ENCODE measurements at places on chromosomes 5 and 9.

- no peak for DNase-seq
Observed at GRCh38 chr5:180832638-180833068, 28.4 kb downstream of the ZFP62 start.

GRCh38 chr9:117245175-117245829 lies 169.6 kb downstream of the ASTN2 start:
- DNase-seq = no peak

DNA sequence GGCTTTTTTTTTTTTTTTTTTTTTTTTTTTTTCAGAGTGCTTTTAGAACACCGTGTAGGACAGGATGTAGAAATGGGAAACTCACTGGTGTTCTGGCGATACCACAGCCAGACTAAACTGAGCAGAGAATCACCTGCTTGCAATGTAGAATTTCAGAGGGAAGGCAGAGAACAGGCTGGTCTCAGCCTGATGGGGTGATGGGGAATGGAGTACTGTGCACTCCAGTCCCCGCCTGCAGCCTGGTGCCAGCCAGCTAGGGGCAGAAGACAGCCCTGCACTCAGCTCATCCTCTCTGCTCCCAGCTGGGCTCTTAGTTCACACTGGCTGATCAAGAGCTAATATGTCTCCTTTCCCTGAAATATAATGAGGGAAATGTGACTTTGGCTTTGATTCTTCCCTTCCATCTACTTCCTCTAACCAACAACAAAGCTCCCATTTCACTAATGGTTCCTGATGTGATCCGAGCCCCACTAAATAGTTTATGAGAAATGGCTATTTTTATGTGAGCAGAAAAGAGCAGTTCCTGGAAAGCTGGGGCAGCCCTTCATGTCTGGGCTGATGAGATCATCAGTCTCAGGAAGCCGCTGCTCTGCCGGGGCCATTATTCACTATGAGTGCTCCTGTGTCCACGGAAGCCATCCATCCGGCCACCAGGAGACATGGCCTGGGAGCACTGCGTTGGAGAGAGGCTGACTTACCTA lies 209.7 kb downstream of the GADD45G start:
- peak; percentile 14 for DNase-seq

DNA sequence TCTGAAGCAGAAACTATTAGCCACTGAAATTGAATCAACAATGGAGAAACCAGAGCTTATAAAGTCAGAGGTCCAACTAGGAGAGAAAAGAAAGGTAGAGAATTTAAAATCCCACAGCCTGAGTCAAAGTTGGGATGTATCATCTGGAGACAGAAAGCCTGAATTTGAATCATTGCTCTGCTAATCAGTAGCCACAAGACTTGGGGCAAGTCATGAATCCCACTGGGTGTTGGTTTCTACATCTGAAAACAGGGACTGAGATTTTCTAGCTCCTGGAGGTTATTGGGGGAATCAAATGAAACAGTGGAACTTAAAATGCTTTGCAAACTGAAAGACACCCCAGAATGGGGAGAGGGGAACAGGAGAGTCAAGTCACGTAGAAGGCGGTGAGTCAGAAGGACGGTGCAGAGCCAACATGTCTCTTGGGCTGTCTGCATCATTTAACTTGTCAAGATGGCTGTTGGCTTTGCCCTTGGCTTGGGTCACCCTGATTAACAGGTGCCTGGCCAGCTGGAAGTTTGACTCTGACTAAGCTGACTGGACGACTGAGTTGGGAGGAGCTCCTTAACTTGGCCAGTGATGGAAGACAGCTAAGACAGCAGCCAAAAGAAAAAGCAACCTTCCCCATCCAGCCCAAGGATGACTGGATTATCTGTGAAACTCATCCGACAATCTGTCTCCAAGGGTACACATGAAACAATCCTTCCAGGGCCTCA lies 60.6 kb upstream of the ADRA1B start:
- DNase-seq = no peak

DNA sequence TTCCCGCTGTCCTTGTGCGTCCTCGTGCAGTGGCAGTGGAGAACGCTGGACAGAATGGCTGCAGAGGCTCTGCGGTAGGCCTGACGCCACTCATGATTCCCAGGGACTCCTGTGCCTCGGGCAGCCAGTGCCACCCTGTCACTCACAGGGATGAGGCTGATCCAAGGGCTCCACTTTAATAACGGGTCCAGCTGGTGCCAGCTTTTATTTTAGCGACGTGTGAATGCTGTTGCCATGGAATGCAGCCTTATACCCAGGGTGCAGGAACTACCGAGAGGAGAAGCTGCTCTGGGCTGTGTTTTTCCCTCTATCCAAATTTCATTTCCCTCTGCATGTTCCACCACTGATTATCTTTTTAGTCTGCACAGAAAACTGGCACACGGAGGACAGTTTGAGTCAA lies 15.8 kb upstream of the NTNG2 start:
- DNase-seq = no peak

DNA sequence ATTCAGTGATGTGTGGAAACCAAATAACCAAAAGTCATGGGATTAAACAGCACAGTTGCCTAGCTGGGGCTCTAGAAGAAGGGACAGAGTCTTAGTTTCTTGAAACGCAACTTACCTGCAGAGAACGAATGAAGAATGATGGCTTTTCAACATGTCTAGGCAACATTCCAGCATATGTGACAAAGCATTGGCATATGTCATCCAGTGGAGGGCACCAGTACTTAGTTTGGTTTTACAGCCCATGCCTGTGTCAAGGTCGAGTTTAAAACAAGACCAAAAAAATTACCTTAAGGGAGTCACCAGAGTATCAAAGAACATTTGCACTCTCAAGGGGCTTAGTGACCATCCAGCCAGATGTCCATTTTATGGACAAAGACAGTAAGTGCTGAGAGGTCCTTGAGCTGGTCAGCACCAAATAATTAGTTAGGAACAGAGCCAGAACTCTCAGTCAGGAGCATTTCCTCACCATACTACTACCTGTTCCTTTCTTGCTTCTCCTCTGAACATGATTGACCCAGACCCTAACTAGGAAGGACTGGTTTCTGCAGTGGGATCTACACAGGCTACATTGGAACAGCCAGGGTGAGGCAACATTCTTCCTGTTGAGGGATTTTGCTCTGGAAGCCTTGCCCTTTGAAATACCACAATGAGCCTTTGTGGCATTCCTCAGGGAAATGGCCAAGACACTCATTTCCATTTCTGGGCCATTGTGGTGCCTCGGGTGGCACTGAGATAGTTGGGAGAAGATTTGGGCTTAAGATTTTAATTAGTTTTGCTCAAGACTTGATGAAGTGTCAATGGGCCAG lies 75.4 kb upstream of the ANKH start:
- peak; percentile 17 for DNase-seq

DNA sequence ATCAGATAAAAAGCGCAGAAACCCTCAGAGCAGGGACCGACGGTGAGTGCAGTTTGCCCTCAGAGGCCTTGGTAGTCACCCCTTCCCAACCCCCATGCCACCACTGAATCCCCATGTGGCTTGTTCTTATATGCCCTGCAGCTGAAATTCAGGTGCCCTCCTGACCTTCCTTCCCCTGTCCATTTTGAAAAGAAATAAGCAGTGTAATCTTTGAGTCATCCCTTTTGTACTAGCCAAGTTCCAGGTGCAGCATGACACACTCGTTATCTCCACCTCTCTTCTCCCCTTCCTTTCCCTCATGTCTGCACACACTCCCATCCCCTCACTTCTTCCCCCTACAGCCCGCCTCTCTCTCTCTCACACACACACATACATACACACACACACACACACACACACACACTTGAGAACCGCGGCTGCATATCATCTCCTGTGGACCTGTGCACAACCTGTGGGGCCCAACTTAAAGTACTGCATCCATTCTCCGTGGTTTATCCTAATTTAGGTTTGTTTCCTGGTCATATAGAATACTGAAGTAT lies 53.1 kb downstream of the SYK start:
- no peak for DNase-seq

DNA sequence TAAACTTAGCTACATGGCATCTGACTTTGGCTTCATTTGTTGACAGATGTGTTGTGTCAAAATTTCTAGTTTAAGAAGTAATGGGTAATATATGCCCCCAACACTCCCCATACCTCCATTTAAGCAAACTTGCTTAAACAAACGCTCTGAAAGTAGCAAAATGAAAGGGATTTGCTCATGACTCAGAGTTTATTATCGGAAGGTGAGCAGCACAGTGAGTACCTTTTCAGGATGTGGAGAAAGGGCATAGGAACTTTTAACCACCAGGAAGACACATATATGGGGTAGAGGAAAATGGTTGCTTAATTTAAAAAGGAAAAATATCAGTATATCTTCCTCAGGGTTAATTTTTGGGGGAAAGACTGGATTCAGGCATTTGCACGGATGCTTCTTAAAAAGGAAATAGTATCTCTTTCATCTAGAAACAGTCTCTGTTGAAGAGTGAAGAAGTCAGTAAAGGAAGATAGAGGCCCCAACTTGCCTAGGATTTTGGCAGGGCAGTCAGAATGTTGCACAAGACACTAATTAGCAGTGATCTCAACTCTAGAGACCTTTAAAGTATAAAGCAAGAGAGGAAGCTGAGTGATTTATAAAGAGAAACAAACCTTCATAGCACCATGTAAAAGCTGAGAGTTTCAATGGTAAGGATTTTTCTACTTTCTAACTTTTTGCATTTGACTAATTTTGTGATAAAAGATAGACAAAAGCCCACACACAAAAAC lies 155.1 kb downstream of the TRIO start:
- DNase-seq = no peak

DNA sequence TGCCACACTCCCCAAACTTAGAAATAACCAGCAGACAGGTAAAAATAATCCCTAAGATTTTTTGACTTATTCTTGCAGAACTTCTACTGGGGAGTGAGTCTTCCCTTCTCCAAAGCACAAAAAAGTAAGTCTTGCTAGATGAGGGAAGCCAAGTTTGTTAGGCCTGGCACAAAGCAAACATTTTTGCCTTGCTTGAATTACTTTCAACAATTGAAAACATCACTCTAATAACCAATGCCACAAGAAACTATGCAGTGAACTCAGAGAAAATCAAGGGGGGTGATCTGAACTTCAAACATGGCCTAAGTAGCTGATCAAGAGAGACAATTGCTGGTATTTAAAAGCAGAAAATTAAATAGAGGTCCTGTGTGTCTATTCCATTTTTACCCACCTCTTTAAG lies 123.6 kb upstream of the SLC1A3 start:
- DNase-seq = no peak

GRCh38 chr5:74953937-74954720 lies 87.9 kb upstream of the FAM169A start:
- peak; percentile 28 for DNase-seq

DNA sequence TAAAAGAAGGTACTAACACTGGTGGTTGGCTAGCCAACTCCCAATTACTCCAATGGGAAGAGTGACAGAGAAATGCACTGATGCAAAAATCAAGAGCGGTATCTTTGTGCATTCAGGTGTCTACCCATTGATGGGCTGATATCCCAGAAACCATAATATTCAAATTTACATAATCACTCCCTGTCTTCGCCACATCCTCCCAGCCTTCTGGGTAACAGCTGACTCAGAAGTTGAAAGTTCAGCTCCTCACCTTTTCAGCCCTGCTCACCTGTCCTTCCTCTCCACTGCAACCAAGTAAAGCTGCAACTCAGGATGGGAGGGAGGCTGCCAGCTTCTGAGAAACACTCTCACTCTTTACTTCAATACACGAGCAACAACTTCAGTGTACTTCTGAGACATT lies 6.9 kb downstream of the SUSD1 start:
- DNase-seq = no peak

GRCh38 chr9:81268048-81268447 lies 421.3 kb downstream of the TLE1 start:
- no peak for DNase-seq

DNA sequence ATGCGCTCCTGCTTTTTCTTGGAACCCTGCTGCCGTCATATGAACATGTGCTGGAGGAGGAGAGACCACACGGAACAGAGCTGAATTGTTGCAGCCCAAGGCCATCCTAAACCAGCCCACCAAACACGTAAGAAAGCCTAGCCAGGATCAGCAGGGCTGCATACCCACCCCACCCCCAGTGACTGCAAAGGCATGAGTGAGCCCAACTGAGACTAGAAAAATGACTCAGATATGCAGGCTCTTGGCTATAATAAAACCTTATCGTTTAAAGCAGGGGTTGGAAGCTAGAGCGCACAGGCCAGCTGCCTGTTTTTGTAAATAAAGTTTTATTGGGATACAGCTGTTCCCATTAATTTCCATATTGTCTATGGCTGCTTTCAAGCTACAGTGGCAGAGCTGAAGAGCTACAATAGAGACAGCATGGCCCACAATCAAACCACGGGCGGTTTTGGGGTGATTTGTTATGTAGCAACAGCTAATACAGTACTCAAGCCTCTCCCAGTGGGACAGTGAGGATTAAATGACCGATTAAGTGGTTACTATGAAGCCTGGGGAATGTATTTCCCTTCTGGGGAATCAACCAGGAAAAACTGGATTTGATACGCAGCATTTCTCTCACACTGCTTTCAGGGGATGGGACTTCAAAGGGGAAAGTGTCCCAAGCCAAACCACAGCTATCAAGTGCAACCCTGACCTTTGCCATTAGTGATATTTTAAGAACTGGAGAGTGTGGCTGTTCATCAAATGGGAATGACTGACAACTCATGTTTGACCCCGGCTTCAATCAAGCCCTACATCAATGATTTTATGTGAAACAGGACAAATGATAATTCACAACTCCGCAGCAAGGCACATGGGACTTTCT lies 6.3 kb downstream of the SHB start:
- DNase-seq = no peak

DNA sequence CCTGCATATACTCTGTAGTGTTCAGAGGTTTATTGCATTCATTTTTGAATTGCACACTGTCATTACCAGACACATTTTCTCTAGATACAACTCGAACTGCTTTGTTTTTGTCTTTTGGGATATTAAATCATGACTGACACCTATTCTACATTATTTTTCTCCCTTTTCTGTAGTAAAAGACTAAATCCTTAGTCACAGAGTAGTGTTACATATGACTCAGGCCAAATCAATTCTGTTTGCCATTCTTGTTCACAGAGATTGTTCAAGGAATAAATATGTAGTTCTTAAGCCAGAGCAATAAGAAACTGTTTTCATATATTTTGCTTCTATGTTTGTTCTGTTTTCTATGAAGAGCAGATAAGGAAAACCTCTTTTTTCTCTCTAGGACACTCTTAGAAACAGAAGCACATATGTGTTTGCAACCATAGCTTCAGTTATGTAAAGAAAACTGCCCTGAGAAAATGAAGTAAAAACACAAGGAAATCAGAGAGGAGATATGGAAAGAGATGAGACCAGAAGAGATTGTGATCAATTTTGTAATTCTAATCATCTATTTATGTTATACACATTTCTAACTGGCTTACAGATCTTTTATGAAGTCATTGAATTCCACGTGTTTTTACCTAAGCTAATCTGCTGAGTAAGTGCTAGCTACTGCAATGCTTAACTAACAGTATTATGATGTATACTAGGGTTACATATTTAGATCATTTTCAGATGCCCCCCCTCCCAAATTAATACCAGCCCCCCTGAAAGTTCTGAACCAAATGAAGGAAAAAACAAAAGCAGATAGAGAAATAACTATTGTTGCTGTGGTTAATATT lies 1995.6 kb upstream of the CDH6 start:
- DNase-seq = no peak

- DNase-seq = no peak
Observed at GRCh38 chr9:137406085-137406760, 16.7 kb downstream of the EXD3 start.

Data from hepatic stellate cell (primary cell).